Activated T-helper 1 cell treated with anti-CD3 and anti-CD28 coated beads, Interleukin-12 subunit alpha, Interleukin-12 subunit beta, Interleukin-2, Interleukin-4 antibody, amounts not matched to agents 30 ng/mL and 10 ng/mL and 1 ng/mL, durations not matched to agents 14 hours and 24 hours and 36 hours (primary cell): ENCODE measurements at places on chromosomes 11 and 22. TPM values are rescaled to one million over a fixed set of nuclear protein-coding genes. Genes with fewer than 3 reads are reported as not detected.

Gene MFRP
- total RNA-seq: not detected in 2 replicates

Gene C22orf42
- total RNA-seq: not detected in 2 replicates

Gene SHANK3
- total RNA-seq: 0.05 and 0.10 TPM in 2 replicates

Gene SCUBE2
- total RNA-seq: not detected in 2 replicates

Gene SGSM1
- total RNA-seq: 0.13 and 0.64 TPM in 2 replicates

Gene OR4A15
- not detected in 2 replicates for total RNA-seq

Gene C1QTNF4
- total RNA-seq: 0.16 TPM in 1 of 2 replicates, not detected in the other

Gene CCDC117
- 46.4 and 52.8 TPM in 2 replicates for total RNA-seq

Gene OR4A16
- not detected in 2 replicates for total RNA-seq

Gene BDNF
- not detected in 2 replicates for total RNA-seq
